ENCODE measurements at places on chromosomes 4 and X.

- no peak for DNase-seq
These were observed 423.1 kb downstream of the TEX13C start for GRCh38 chrX:125742811-125743210.

DNA sequence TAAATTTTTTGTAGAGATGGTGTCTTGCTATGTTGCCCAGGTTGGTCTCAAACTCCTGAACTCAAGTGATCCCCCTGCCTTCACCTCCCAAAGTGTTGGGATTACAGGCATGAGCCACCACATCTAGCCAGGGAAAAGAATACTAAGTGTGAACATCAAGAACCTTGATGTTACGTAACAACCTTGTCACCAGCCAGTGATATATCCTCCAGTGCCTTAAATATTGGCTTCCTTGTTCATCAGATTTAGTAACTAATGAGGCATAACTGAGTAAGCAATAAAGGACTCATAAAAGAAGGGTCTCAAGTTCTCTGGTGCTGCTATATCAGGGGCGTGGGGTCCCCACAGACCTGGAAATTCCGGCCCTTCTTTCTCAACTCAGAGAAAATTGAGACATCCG is 60.5 kb upstream of the ENPEP start:
- DNase-seq, result no peak

GRCh38 chr4:3196670-3197359 is 52.1 kb upstream of the MSANTD1 start:
- DNase-seq, result no peak

DNA sequence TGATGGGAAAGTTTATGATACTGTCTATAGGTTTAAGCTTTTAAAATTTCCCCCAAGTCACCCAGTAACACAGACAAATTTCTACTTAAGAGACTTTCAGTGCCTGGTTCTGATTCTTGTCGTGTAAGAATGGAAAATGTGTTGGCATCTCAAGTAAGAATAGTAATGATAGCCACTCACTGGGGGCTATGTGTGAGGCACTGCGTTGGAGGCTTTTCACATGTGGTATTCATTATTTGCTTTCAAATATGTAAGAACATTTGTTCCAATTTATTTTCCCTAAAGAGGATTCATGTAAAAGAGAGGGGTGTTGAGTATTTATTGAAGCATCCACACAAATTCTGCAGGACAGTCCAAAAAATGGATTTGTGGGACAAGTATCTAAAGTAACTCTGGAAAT is 143.6 kb downstream of the FNIP2 start:
- no peak for DNase-seq

GRCh38 chrX:104469771-104470170 is 96.2 kb upstream of the IL1RAPL2 start:
- no peak for DNase-seq

GRCh38 chrX:113770071-113770470 is 813.8 kb upstream of the HTR2C start:
- no peak for DNase-seq

DNA sequence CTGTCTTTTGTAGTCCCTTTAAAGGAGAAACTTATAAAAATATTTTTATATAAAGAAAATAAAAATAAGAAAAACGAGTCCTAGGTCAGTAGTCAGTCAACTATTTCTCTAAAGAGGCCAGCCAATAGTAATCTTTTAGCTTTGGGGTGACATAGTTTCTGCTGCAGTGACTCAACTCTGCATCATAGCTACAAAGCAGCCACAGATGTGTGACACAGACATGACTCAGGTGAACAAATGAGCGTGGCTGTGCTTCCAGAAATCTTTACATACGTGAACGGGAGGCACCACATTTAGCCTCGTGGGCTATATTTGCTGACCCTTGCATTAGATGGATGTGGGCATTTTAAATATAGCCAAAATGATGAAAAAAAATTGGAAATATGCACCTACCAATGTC is 1862.5 kb upstream of the TENM3 start:
- no peak for DNase-seq

DNA sequence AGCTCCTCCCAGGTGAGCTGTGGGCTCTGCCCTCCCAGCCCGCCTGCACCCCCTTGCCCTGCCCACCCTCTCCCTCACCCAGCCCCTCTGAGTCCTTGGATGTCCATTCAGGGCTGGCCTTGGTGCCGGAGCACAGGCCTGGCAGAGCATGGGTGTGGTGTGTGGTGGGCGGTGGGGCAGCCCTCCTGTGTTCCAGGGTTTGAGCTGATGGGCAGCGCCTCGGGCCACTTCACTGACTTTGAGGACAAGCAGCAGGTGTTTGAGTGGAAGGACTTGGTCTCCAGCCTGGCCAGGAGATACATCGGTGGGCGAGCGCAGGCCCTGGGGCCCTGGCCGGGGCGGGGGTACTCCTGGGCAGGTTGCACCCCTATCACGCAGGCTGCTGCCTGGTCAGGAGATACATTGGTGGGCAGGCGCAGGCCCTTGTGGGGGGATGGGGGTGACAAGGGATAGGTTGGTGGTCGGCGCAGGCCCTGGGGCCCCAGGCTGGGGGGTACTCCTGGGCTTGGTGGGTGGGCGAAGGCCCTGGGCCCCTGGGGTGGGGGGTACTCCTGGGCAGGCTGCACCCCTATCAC is 7.6 kb upstream of the SLC26A1 start:
- no peak for DNase-seq

DNA sequence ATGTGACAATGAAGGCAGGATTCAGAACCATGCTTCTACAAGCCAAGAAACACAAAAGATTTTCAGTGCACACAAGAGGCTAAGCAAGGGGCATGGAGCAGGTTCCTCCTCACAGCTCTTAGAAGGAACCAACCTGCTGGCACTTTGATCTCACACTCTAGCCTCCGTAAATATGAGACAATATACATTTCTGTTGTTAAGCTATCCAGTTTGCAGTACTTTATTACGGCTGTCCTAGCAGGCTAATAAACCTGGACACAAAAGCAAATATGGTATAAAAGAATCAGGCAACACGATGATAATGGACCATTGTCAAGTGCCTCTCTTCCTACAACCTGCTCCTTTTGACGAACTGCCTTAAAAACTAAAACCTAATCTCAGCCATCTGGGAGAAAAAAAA is 114.5 kb downstream of the ZAR1 start:
- no peak for DNase-seq

GRCh38 chrX:310621-311155 is 7.9 kb downstream of the GTPBP6 start:
- DNase-seq, result no peak

GRCh38 chrX:5324546-5324945 is 904.1 kb downstream of the NLGN4X start:
- DNase-seq, result no peak

DNA sequence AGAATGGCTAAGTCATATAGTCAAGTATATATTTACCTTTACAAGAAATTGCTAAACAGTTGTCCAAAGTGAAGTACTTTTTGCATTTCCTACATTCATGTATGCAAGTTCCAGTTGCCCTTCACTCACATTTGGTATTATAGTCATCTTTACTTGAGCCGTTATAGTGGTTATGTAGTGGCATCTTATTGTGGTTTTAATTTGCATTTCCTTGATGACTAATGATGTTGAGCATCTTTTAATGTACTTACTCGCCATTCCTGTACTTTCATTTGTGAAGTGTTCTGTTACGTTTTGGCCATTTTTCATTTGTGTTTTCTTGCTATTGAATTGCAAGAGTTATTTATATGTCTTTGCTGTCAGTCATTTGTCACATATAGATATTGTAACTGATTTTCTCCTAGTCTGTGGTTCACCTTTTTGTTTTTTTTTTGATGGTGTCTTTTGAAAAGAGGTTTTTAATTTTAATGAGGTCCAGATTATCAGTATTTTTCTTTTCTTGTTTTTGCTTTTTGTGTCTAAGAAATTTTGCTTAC is 27.6 kb downstream of the ARFIP1 start:
- DNase-seq, result no peak

GRCh38 chr4:37675587-37676290 is 10.4 kb downstream of the RELL1 start:
- DNase-seq, result peak; percentile 49

DNA sequence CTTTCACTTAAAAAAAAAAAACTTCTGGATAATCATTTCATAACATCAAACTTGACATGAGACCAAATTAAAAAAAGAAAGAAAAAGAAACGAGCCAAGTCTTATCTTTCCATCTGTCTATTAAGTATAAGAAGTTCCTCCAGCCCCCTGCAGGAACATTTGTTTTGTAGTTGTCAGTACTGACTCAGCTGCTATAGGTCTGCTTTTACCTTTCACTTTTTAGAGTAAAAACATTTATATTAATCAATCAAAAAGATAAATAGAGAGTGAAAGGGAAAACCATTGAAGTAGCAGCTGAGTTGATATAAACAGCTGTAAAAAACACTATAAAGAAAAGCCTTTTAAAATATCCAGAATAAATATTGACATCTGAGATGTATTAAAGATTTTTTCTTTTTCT is 46.1 kb downstream of the CCDC158 start:
- no peak for DNase-seq

GRCh38 chr4:101791182-101791558 is 640 bp downstream of the BANK1 start:
- no peak for DNase-seq

DNA sequence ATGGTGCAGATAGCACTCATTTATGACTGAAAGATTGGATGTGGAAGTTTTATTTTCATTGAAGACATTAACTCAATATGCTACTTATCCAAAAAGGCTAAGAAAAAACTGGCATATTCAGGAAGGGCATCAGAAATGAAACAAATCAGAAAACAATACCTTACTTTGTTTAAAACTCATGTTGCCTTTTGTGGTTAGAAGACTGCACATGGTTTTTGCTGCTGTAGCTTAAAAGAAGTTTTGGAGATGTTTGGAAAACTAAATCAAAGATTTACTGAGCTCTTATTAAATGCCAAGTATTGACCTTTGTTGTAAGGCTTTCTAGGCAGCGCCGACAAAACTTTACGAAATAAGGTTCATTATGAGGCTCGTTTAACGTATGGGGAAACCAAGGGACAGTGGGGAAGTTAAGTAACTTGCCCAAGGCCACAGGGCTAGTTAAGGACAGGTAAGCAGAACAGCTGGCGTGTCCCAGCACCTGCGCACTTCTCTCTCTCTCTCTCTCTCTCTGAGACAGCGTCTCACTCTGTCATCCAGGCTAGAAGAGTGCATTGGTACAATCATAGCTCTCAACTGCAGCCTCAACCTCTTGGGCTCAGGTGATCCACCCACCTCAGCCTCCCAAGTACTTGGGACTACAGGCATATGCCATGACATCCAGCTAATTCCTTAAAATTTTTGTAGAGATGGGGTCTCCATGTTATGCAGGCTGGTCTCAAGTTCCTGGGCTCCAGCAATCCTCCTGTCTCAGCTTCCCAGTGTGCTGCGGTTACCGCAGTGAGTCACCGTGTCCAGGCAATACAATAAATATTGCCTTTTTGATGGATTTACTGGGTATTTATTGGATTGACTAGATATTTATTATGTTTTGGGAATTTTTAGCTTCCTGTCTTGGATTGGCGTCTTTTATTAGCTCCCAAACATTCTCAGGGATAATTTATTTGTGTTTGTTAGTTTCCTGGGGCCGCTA is 16.1 kb downstream of the LRP2BP start:
- DNase-seq, result no peak

DNA sequence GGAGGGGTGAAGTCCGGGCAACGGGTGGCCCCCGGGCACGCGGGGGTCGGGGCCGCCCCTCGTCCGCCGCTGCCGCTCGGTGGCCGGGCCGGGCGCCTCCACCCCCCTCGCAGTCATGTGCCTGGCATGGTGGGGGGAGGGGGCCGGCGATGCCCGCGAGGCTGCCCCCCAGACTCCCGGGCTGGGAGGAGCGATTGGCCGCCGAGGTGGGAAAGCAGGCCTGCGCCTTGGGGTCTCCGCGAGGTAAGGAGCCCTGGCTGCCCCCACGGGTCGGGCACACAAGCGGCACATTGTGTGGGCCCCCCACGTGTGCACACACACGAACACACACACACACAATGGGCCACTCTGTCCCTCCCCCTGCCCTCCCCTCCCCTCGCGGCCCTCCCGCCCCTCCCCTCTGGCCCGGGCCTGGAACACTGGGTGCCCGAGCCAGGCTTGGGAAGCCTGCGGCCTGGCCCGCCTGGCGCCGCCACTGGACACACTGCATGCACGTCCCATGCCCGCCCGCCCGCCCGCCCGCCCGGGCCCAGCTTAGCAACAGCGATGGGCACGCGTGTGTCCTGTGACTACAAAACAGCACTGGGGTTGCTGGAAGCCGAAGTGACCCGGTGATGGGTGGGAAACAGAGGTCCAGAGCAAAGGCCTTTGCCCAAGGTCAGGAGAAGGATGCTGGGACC is 1.3 kb downstream of the SLC6A8 start:
- no peak for DNase-seq

DNA sequence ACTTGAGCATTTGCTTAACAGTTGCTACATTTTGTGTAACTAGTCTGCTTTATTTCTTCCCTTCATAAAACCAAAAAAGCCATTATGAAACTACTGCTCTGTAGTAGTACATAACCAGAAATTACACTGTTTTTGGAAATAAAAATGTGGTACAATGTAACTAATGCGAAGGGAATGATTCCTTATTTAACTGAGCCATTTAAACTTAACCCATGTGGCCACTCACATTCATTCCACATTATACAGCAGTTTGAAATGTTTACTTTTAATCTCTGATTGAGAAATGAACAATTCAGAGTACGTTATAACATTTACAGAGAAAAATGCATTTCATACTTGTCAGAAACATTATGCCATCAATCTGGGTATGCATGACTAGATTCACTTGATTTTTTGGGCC is 94.2 kb downstream of the NYX start:
- no peak for DNase-seq

GRCh38 chrX:68193234-68193633 is 240.1 kb downstream of the OPHN1 start:
- DNase-seq, result no peak

- DNase-seq, result no peak
These were observed 2.5 kb upstream of the PPP2R2C start for GRCh38 chr4:6474705-6475457.

DNA sequence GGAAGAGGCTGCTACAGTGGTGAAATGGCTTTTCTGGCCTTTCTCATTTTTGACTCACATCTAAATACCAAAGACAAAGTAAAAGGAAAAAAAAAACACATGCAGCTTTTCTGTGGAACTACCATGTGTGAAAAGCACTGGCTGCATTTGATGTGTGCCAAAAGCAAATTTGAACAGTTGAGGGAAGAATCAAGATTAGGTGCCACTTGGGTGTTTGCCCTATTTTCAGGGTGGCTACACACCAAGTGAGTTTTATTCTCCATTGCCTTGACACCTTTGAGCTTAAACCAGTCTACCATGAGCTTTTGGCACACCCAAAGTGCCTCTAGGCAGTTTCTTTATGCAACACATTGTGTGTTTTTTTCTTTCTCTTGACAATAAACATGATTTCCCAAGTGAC is 423.9 kb downstream of the FAM133A start:
- no peak for DNase-seq

DNA sequence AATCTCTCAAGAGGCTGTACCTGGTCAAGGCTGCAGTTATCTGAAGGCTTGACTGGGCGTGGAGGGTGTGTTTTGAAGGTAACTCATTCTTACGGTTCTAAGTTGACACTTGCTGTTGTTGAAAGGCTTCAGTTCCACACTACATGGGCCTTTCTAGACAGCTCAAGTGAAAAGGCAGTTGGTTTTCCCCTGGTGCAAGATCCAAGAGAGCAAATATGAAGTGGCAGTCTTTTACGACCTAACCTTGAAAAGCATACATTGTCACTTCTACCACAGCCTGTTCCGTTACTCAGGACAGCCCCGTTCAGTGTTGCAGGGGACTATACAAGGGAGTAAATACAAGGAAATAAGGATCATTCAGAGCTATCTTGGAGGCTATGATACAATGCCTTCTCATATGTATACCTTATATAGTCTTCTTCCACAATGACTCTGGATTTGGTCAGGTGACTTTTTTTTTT is 46.2 kb downstream of the PDS5A start:
- no peak for DNase-seq

GRCh38 chr4:176949029-176949428 is 156.3 kb upstream of the VEGFC start:
- no peak for DNase-seq

- DNase-seq, result no peak
These were observed 15.9 kb downstream of the PLAC1 start for GRCh38 chrX:134642386-134642785.
